ENCODE measurements at places on chromosomes 5 and 9. TPM values are rescaled to one million over a fixed set of nuclear protein-coding genes. Genes with fewer than 3 reads are reported as not detected.

Gene GLT6D1
- polyA plus RNA-seq, result not detected

Gene CARD6
- 3.1 TPM for polyA plus RNA-seq

Gene C9
- polyA plus RNA-seq, result 0.04 TPM

Gene OR2Y1
- polyA plus RNA-seq, result not detected

Gene DEPDC1B
- 0.10 TPM for polyA plus RNA-seq

Gene PPP3R2
- not detected for polyA plus RNA-seq

Gene PCDHGB5
- polyA plus RNA-seq, result 4.4 TPM

Gene ANKRD34B
- polyA plus RNA-seq, result not detected

Gene BBLN
- 122 TPM for polyA plus RNA-seq

Gene SWI5
- 25.8 TPM for polyA plus RNA-seq

Gene CCNO
- not detected for polyA plus RNA-seq

Gene B4GALT1
- 10.6 TPM for polyA plus RNA-seq

Gene FIBCD1
- polyA plus RNA-seq, result 2.9 TPM

Gene CCDC192
- 0.07 TPM for polyA plus RNA-seq

Gene EIF4E1B
- polyA plus RNA-seq, result not detected

Gene MARVELD2
- 0.27 TPM for polyA plus RNA-seq

Gene GFI1B
- 0.11 TPM for polyA plus RNA-seq

Gene TRIM7
- 3.6 TPM for polyA plus RNA-seq

Gene PLCXD3
- 62.5 TPM for polyA plus RNA-seq

Gene MLANA
- not detected for polyA plus RNA-seq

Gene KCNT1
- 0.21 TPM for polyA plus RNA-seq

Gene RAB3C
- 0.04 TPM for polyA plus RNA-seq

Gene OR13J1
- not detected for polyA plus RNA-seq

Gene CCNJL
- polyA plus RNA-seq, result 4.1 TPM

Gene TGFBI
- 64.2 TPM for polyA plus RNA-seq

Gene CD274
- polyA plus RNA-seq, result 50.1 TPM

Gene MLLT3
- 7.5 TPM for polyA plus RNA-seq

Gene ORM2
- polyA plus RNA-seq, result 0.14 TPM

Gene F2RL2
- polyA plus RNA-seq, result 0.42 TPM

Gene SIT1
- not detected for polyA plus RNA-seq

Gene CFAP157
- 0.08 TPM for polyA plus RNA-seq

Gene GABRA6
- not detected for polyA plus RNA-seq

Gene INSYN2B
- 0.15 TPM for polyA plus RNA-seq

Gene SOHLH1
- polyA plus RNA-seq, result not detected

Gene MZB1
- polyA plus RNA-seq, result 0.72 TPM

Gene ZNG1F
- 3.3 TPM for polyA plus RNA-seq

Gene PLGRKT
- polyA plus RNA-seq, result 32.7 TPM

Gene CCDC112
- 4.3 TPM for polyA plus RNA-seq

Gene UBE2QL1
- polyA plus RNA-seq, result 15.4 TPM

Gene SLC34A3
- polyA plus RNA-seq, result not detected

Gene LPAR1
- polyA plus RNA-seq, result 3.7 TPM

Gene TMEM171
- polyA plus RNA-seq, result not detected

Data from heart left ventricle (tissue), 16 donors.